Osteocyte (in vitro differentiated cells): ENCODE measurements at places on chromosomes 11 and 22. TPM values are rescaled to one million over a fixed set of nuclear protein-coding genes. Genes with fewer than 3 reads are reported as not detected.
A peak's percentile ranks its signal among the peaks of the same experiment; 100 is the strongest.

Gene SYT13
- total RNA-seq, result 0.13 TPM in 1 of 2 replicates, not detected in the other

- no peak for DNase-seq
These were observed 58.4 kb upstream of the CSNK2A3 start for GRCh38 chr11:11411401-11411985.

DNA sequence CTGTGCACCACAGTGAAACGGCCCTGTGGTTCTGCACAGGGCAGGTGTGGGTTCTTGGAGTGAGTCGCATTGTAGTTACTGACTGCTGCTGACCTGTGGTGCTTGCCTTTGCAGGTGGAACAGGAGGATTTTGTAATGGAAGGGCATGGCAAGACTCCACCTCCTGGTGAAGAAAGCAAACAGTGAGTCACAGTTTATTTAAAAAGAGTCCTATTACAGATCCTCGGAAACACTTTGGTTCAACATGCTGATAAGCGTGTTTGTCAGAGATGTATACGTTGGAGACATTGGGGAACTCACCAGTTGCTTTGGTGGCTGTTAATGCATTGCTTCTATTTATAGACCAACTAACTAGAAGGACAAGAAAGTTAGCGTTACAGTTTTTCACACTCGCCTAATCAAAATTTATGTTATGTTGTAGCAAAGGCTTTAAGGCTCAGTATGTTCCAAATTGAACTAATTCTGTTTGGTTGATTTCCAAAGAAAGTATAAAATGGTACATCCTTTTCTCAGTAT lies 21.7 kb upstream of the TNRC6B start:
- peak; percentile 48 for DNase-seq

DNA sequence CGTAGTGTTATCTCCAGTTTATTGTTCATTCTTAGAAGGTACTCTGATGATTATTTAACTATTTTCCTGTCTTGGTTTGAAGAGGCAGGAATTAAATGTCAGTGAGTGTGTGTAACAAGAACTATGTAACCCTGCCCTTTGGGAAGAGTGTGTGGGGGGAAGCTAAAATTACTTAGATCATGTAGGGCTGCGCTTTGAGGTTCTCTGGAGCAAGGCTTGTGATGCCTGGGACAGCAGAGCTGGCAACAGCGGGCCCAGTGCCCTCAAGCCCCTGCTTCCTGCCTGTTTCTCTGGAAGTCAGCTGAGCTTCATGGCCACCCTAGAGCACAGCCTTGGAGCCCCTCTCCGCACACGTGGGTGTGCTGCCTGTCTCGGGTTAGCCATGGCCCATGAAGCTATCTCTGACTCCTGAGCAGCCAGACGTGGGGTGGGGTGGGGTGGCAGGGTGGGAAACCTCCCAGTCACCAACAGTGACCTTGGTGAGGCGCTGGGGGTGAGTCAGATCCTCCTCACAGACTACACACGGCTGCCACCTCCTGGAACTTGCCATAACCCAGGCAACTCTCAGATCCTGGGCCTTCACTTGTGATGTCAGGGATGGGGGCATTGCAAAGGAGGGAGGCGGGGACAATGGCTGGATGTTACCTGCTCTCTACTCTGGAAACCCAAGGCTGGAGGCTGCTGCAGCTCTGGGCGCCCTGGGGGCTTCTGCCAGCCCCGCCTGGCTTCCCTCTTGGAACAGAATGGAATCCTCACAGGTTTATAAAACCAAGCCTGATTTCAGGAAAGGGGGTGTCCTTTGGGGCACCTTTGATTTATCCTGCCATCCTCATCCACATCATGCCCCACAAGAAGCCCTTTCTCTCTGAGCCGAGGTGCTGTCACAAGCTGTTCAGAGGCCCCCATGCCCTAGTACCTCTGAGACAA lies 88.6 kb downstream of the SNX19 start:
- DNase-seq, result no peak
